ENCODE measurements at places on chromosomes 5 and 9.

- no peak for DNase-seq
Observed at GRCh38 chr5:148425808-148426207, 42.0 kb downstream of the FBXO38 start.

- DNase-seq: no peak
Observed at GRCh38 chr9:113665756-113666155, 202.2 kb downstream of the RGS3 start.

DNA sequence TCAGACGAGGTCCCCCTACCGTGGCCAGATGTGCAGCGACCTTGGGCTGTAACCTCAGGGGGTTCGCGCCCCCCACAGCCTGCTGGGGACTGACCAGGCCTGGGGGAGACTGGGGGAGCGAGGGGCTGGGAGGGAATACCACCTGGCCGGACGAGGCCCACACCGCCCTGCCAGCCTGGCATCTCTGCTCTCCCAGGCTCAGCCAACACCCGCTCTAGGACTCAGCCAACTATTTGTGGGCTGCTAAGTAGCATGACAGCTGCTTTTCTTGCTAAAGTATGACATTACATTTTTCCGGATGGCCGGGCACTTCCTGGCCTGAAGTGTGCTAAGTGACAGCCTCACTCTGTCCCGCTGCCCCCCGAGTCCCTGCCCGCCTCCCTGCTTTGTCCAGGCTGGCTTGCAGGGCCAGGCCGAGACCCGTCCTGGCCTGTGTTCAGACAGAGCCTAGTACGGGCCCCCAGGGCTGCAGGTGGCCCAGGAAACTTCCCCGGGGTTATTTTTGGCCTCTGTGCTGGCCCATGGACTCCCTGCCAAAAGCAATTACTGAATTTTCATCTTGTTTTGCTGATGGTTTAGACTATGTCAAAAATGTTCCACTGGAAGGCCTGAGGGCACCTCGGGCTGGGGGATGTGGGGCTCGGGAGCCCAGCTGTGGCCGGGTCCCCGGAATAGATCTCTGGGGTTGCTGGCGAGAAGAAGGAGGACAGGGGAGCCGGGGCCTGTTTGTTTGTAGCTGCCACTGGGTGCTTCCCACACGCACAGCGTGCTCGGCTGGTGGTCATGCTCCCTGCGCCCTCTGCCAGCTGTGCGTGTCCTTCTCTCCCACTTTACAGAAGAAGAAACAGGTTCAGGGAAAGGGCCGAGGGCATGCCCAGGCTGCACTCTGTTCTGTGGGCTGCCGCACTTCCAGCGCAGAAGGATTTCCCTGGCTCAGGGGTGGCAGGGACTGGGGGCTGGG is 13.4 kb upstream of the SLC2A6 start:
- DNase-seq: no peak

GRCh38 chr5:74262544-74263207 is 377.9 kb downstream of the ENC1 start:
- no peak for DNase-seq

DNA sequence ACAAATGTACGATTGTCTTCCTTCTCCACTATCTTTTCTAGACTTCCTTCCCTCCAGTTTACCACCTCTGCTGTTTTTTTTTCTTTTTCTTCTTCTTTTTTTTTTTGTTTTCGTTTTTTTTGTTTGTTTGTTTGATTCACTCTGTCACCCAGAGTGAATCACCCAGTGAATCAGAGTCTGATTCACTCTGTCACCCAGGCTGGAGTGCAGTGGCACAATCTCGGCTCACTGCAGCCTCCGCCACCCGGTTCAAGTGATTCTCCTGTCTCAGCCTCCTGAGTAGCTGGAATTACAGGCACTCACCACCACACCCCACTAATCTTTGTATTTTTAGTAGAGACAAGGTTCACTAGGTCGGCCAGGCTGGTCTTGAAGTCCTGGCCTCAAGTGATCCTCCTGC is 375.7 kb downstream of the NTRK2 start:
- no peak for DNase-seq

- no peak for DNase-seq
Observed at GRCh38 chr9:114588651-114589526, 1.3 kb downstream of the ATP6V1G1 start.

Data from CD4-positive, alpha-beta T cell treated with Interleukin-4 for 4 hours (primary cell).